ENCODE measurements at places on chromosomes 7 and 10.
A peak's percentile ranks its signal among the peaks of the same experiment; 100 is the strongest.

GRCh38 chr7:107726356-107727130, 17.4 kb upstream of the CBLL1 start:
- no peak for DNase-seq

- no peak for DNase-seq
Measured at GRCh38 chr10:2938869-2939268, 128.5 kb upstream of the PFKP start.

- DNase-seq = no peak
Measured at GRCh38 chr10:60463746-60464145, 74.1 kb upstream of the ANK3 start.

GRCh38 chr7:71264005-71264404, 132.1 kb downstream of the GALNT17 start:
- no peak for DNase-seq

- DNase-seq = no peak
Measured at GRCh38 chr7:780081-780480, 52.2 kb upstream of the SUN1 start.

DNA sequence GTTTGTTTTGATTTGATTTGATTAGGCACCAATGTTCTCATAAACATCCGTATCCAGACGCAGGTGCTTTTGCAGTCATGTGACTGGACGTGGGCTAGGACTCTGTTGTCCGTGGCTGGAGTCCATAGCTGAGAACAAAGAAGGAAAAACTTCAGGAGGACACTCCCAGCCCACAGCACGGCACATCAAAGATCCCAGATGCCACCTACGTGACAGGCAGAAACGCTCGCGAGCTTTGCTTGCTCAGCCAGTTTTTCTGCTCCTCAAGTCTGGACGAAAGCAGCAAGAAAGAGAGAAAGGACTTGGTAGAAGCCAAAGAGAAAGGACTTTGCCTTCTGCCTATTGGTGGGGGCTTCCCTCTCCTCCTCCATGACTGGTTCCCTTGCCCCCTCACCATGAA, 6.9 kb upstream of the ZKSCAN1 start:
- peak; percentile 49 for DNase-seq

- DNase-seq = no peak
Measured at GRCh38 chr10:21047096-21047495, 150.0 kb upstream of the NEBL start.

GRCh38 chr7:108358553-108358952, 97.7 kb downstream of the NRCAM start:
- DNase-seq = no peak

DNA sequence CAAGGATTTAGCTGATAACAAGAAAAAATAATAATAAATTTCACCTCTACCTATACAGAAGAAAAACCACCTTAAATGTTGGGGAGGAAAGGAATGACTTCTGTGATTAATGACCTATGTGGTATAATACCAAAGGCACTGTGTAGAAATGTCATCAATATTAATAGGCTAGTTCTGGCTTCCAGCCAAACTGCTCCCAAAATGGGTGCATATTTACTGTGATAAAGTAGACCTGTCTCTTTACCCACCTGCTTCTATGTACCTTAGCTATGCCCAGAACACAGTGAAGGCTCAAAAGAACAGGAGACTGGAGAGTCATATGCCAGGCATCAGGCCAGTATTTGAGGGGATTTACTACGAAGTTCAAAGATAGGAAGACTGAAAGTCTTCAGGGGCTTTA, 76.0 kb downstream of the ATE1 start:
- DNase-seq = no peak

- DNase-seq = peak; percentile 48
Measured at GRCh38 chr7:46930366-46930765, 651.5 kb downstream of the TNS3 start.

DNA sequence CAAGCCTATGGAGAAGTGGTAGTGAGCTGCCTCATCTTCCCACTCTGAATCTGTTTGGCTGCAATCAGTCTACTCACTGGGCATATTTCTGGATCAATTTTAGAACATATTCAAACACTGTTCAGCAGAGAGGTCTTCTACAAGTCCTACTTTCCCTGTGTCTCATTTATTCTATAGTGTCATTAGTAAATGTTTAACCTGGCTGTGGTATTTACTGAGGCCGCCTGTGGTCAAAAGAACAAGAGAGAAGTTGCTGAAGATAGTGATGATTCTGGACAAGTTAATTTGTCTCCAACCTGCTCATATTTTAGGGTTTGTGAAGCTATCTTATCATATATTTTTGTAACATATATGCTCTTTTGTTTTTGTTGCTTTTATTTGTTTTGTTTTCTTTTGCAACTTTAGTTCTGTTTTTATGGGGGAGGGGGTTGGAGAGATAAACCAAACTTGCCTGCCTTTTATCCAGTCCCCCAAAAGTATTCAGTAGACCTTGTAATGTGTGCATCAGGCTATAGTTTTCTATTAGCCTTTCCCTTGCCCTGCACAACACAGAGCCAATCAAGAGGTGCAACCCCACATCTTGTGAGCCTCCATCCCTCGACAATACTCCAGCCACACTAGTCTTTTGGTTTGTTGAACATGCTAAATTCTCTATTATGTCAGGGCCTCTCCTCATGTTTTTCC, 362.8 kb upstream of the MBL2 start:
- DNase-seq = no peak

DNA sequence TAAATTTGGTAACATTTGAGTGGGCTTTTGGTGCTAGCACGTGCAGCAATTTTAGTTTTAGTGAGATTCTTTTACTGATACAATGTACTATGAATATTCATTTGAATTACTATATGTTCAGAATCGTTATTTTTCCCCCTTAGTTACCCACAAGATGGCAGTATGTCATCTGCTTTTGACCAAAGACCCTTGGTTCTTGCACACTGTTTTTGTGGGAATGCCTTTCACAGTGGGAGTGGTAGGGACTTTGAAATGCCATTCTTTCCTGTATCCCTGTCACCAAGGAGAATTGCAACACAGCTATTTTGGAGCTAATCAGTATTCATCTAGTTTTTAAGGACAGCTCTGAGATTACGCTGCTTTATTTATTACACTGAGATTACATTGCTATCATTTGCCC, 40.6 kb downstream of the SEC23IP start:
- no peak for DNase-seq

GRCh38 chr10:63430091-63430998, 35.4 kb downstream of the JMJD1C start:
- DNase-seq = no peak

All from aorta (tissue), 5 donors.